ENCODE measurements at places on chromosomes 7 and 10.

DNA sequence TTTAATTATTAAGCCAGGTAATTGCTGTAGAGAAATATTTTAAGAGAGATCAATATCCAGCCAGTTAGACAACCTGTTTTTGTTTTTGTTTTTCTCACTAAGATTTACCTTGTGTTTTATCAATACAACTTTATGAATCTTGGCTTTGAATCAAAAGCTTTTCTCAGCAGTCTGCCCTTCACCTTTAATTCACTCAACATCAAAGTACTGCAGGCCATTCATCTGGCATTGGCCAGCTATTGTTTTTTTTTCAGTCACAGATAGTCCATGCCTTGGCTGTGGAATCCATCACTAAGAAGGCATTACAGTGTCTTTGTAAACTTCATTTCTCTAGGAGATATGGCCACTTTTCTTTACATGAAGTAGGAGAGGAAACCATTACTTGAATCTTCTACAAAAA, 20.2 kb downstream of the SGCE start:
- no peak for DNase-seq

DNA sequence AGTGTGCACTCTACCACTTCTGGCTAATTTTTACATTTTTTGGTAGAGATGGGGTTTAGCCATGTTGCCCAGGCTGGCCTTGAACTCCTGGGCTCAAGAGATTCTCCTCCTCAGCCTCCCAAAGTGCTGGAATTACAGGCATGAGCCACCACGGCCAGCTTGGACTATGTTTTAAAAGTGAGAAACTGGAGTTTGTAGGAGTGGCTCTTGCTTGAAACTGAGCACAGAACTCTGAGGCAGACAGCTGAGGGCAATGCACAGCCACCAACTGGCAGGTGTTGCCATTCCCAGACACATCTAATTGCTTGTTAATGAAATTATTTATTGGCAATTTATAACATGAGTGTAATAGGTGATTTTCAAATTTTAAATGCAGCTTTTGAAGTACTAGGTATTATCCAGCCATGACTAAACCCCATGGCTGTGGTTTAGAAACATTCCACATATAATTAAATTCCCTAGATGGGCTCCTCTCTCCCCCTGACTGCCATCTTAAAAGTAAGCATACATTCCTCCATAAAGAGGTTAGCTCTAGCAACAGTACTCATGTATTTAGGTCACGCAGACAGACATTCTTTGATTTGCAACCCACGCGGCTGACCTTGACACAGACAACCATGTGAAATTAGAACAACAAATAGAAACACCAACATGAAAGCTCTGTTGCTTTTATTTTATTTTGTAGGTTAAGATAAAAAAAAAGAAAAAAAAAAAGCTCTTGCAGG, 19.8 kb downstream of the PANK1 start:
- no peak for DNase-seq

GRCh38 chr10:9824631-9825071, 1193.0 kb upstream of the CELF2 start:
- peak; percentile 20 for DNase-seq

DNA sequence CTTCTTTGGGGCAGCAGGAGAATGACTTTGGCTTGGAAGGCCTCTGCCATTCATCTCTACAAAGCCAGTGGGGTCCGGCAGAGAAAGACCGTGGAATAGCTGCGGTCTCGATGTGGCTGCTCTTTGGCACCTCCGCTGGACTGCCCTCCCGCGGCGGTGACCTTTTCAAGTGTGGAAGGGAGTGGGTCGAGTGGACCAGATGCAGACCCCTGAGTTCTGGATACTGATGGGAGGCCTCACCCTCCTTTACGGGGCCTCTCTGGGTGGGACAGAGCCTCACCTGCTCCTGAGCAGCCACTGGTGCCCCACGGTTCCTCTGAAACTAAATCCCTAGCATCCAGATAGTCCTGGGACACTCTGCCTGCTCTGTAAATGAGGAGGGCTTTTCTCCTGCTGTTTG, 113.1 kb downstream of the NT5C2 start:
- DNase-seq, result no peak

GRCh38 chr10:78955206-78955605, 113.6 kb upstream of the ZMIZ1 start:
- no peak for DNase-seq

- no peak for DNase-seq
These were observed 1077.8 kb downstream of the KCNMA1 start for GRCh38 chr10:76559892-76560220.

DNA sequence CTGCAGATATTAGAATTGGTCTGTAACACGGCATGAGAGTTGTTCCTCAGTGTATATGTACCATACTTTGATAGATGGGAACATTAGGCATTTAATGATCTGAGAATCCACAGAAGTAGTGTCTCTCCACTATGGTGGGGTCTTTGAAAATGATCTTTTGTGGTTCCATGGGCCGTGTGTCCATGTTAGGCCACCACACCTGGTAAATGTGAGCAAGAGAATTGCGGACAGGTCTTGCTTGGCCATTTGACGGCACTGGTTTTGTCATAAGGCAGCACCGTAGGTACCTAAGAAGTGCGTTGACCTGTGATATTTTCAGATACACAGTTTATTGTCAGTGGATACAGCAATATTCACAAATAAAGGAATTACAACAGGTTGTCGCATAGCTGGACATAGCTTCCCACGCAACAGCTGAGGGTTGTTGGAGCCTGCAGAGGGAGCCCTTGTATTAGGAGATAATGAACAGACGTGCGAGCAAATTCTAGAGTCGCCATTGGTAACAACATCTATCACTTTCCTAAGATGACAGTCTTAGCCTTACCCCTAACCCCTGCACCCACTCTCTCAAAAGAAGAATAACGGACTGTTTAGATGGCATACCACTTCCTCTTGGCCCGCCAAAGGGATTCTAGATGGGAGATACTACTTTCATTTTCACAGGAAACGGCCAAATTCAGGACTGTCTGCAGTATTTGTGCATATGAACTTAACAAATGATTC, 111.4 kb downstream of the COL28A1 start:
- peak; percentile 84 for DNase-seq

GRCh38 chr10:70722820-70723424, 50.6 kb downstream of the ADAMTS14 start:
- no peak for DNase-seq

- no peak for DNase-seq
These were observed 18.7 kb upstream of the UTF1 start for GRCh38 chr10:133211141-133211830.

GRCh38 chr7:98643236-98643985, 26.3 kb downstream of the NPTX2 start:
- peak; percentile 64 for DNase-seq

DNA sequence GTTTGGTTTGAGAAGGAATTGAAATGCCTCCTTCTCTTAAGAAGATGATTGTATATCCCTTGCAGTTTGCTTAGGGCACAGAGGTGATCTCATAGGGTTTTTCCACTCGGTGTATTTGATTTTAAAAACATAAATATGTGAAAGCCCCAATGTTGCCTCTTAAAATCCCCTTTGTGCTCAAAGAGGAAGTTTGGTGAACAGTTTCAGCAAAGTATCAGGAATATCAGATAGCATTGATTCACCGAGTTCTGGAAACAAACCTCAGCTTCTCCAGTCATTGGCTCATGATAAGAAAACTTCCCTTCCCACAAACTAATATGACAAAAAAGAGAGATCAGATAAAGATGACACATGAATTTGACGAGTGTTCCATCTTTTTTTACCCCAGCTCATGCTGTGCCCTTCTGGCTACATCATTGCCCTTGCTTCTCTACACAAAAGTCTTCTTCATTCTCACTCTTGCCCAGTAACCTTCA, 20.1 kb upstream of the SMNDC1 start:
- no peak for DNase-seq

DNA sequence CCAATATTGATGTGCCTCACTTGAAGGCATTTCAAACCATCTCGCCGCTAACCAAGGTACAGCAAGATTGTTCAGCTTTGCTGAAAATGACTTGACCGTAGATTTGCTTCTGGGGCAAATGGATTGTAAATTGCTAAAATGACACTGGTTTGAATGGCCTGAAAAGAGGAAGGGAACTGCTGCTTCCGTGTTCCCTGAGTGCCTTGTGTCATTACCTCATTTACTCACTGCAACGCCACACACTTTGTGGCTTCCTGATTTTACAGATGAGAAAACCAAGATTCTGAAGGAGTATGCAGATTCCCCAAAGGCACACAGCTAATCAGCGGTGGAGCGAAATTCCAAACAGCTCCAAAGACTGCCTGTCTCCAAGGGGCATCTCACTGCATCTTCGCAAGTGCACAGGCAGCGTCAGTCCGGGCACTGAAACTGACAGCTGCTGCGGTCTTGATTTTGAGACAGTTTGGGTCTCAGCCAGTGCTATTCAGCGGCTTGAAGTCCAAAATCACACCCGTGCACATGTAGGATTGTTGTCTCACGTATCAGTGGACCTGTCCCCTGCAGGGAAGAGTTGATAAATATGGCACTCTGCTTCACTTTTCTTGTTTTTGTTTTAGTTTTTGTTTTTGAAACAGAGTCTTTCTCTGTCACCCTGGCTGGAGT, 290.9 kb downstream of the DPP6 start:
- no peak for DNase-seq

DNA sequence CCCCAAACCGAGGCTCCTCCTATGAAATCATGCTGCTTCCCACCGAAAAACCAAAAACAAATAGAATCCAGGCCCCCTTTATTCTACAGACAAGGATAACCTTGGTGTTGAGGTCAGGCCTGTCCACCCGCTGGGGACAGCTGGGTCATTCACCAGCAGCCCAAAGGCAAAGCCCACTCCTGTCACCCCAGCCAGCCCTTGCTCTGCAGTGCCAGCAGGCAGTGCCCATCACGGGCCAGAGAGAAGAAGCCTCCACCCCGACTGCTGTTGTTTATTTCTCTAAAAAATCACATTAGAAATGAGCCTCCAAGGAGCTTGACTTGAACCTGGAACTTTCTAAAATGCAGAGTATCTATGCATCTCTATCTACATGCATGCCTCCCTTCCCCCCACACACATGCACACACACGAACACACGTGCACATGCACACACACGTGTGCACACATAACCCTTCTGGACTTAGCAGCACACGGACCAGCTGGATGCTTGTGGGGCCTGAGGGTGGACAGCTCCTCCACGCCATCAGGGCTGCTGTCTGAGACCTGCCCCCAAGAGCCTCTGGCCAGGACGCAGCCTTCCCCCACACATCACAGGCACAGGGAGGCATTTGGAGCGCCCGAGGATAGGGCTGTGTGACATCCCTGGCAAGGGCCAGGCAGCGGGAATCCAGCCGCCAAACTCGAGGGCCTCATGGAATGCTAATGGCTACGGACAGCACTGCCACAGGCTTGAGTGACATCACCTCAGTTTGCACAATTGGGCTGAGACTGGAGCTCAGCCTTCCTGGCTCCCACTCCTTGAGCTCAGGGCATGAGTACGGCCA, 22.8 kb downstream of the PRKAG2 start:
- no peak for DNase-seq

- no peak for DNase-seq
These were observed 441.8 kb downstream of the INHBA start for GRCh38 chr7:41261080-41261479.

DNA sequence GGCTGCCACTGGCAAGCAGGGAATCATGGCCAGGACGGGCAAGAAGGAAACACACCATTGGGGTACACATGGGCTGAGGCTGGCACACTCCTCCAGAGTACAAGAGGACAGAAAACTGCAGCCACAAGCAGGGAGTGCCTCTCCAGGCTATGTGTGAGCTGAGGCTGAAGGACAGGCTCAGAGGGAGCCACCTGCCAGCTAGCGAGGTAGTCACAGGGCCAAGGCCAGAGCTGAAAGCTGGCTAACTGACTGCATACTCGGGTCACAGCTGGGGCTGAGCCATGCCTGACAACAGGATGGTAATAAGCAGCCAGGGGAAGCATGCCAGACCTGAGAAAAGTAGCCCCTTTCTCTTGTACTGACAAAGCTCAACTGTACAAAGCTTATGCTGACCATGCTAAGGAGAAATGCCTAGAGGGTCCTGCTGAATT, 52.0 kb downstream of the KIF5B start:
- DNase-seq, result peak; percentile 20

GRCh38 chr10:6056411-6057135, 5.6 kb downstream of the IL2RA start:
- DNase-seq, result no peak

GRCh38 chr10:123995461-123996131, 97.8 kb downstream of the CHST15 start:
- DNase-seq, result peak; percentile 74

GRCh38 chr10:47246406-47247147, 53.4 kb upstream of the GDF10 start:
- no peak for DNase-seq

GRCh38 chr10:124681091-124681490, 63.1 kb downstream of the FAM53B start:
- DNase-seq, result no peak

DNA sequence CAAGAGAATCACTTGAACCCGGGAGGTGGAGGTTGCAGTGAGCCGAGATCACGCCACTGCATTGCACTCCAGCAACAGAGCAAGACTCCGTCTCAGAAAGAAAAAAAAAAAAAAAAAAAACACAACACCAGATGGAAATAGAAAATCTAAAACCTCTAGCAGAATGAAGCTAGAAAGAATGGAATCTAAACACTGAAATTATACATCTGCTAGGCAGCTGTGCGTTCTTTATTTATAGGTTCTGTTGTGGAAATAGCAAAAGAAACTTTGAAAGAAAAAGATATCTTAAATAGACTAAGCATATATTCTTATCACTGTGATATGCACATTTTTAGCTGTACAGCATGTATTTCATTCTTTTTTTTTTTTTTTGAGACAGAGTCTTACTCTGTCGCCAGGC, 17.1 kb downstream of the BMPR1A start:
- DNase-seq, result no peak

GRCh38 chr7:123916240-123916724, 8.8 kb upstream of the SPAM1 start:
- DNase-seq, result peak; percentile 47

- DNase-seq, result no peak
These were observed 17.5 kb downstream of the ZNF862 start for GRCh38 chr7:149855361-149856305.

DNA sequence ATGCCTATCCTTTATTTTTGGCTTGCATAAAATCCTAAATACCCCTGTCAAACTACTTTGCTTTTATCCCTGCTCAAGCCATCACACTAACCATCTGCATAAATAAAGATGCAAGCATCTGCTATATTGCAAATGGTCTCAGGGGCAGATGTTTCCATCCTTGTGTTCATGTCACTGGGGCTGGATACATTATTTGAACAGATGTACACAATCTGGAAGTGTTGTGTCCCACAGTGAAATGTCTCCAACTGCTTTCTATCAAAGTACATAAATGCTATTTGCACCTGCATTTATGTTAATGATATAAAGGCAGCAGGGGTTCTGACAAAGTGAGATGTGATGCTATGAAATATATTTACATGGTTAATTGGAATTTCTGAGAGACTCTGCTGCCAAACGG, 163.1 kb downstream of the ZNF438 start:
- no peak for DNase-seq

DNA sequence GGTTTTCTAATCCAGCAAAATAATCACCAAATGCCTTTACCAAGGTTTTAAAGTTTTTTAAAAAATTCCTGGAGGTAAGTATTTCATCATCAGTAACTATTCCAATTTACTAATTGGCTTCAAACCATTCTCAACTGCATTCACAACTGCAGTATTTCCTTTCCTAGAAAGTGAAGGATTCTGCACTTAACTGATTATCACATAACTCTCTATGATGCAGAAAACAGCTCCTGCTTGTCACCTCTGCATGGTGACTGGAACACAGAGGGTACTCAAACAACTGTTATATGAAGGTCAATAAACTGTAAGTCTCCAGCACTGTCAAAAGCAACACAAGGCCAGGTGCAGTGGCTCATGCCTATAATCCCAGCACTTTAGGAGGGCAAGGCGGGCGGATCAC, 42.6 kb downstream of the SRPK2 start:
- no peak for DNase-seq

GRCh38 chr10:31677195-31678138, 251.2 kb downstream of the ARHGAP12 start:
- no peak for DNase-seq
